ENCODE measurements at places on chromosomes 2 and 18. TPM values are rescaled to one million over a fixed set of nuclear protein-coding genes. Genes with fewer than 3 reads are reported as not detected.
A peak's percentile ranks its signal among the peaks of the same experiment; 100 is the strongest.

The PAX8 gene
- total RNA-seq: 0.44 TPM

- DNase-seq: no peak
Measured at GRCh38 chr2:10934979-10935350, 23.2 kb downstream of the KCNF1 start.

- DNase-seq: no peak
Measured at GRCh38 chr2:18585526-18585925, 3.8 kb downstream of the NT5C1B start.

DNA sequence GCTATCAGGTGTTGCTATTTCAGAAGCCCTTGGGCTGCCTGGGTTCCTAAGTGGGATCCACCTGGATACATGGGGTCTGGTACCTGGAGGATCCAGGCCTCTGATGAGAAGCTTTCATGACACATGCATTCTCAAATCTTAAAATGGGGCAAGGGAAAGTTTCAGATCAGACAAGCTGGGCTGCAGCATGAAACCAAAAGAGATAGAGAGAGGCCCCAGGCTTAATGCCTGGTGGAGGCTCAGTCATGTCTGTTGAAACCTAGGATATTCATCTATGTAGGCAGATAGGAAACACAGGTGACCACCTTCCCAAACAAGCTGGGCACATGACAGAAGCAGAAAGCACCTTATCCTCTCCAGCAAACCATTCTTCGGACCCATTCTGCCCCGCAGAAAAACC is 18.8 kb upstream of the PLB1 start:
- DNase-seq: no peak

DNA sequence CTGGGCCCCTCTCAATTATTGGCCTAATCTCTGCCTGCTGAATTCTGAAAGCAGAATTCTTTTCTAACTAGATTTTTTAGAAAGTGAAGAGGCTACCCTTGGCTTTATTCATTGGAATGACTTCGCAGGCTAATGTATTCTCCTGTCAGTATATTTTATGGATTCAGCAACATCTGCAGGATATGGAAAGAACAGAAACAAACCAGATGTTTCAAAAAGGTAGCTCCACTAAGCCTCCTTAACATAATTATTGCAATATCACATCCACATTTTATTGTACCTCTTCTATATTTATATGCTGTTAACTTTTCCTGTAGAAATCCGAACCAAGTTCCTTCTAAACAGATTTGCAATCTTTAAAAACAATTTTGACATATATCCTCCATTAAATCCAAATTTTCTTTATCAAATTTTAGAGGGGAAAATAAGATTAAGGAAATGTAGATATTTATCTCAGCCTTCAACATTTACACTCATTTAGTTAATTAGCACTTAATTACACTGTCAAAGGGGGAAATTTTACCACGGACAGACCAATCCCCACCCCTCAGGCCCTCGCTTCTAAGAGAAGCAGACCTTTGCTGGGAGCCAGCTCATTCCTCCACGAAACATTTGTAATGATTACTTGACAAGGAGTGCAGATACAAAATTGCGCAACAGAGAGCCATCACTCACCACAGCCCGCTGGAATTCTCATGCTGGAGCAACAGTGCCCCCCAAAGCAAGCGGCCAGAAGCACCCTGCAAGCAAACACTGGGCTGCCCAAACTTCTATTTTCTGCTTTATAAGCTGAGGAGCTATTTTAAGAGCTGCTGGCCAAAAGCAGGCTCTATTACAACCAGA is 253.4 kb downstream of the ETAA1 start:
- DNase-seq: peak; percentile 96

DNA sequence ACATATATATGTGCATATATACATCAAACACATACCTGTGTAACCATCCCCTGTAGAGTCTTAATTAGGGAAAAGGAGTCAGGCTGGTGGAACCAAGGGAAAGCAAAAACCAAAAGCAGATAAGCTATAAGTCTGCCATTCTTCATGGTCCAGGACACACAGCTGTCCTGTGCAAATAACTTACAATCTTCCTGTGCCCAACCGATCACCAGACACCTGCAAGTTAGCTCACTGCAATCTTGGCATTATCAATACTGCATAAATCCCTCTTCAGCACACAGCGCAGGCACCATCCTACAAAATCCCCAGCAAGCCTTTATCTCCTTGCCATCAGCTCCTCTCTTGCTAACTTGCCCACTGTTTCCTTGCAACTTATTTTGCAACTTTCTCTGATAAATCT is 60.8 kb upstream of the DYNAP start:
- no peak for DNase-seq

The SIX3 gene
- total RNA-seq: not detected

The PROM2 gene
- 0.66 TPM for total RNA-seq

GRCh38 chr18:49527631-49528327 is 34.1 kb upstream of the LIPG start:
- no peak for DNase-seq

The SKOR2 gene
- total RNA-seq: not detected

The IL37 gene
- total RNA-seq: not detected

The KATNAL2 gene
- 5.0 TPM for total RNA-seq

The STK25 gene
- 207 TPM for total RNA-seq

GRCh38 chr2:197777823-197778407 is 7.2 kb downstream of the BOLL start:
- DNase-seq: peak; percentile 50

DNA sequence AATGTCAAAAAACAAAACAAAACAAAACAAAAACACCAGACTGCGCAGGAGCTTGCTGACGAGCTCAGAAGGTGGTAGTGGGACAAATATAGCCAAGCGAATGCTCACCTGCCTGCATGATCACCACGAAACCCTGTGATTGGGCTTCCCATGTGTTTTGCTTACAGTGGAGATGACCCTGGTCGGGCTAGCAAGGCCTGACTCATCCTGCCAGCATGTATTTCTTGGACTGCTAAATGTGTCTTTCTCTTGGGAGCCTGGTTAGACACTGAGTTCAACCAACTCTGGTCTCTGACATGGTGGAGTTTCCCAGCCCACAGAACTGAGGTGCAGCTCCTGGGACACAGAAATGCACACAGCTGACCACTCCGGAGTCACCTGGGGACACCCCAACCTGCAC is 30.7 kb upstream of the DUSP2 start:
- DNase-seq: no peak

The ZNF638 gene
- 150 TPM for total RNA-seq

The IL1R1 gene
- 7.5 TPM for total RNA-seq

The VWC2L gene
- not detected for total RNA-seq

The KIAA1328 gene
- 11.4 TPM for total RNA-seq

GRCh38 chr18:25326361-25326952 is 25.5 kb downstream of the ZNF521 start:
- DNase-seq: peak; percentile 63

- DNase-seq: no peak
Measured at GRCh38 chr2:241743620-241744019, 9.2 kb downstream of the D2HGDH start.

GRCh38 chr18:27008575-27008974 is 143.1 kb upstream of the AQP4 start:
- DNase-seq: no peak

- DNase-seq: no peak
Measured at GRCh38 chr18:49842656-49843055, 29.3 kb upstream of the ACAA2 start.

The SLC11A1 gene
- total RNA-seq: 0.49 TPM

The ZAP70 gene
- 3.2 TPM for total RNA-seq

The PDK1 gene
- 25.4 TPM for total RNA-seq

DNA sequence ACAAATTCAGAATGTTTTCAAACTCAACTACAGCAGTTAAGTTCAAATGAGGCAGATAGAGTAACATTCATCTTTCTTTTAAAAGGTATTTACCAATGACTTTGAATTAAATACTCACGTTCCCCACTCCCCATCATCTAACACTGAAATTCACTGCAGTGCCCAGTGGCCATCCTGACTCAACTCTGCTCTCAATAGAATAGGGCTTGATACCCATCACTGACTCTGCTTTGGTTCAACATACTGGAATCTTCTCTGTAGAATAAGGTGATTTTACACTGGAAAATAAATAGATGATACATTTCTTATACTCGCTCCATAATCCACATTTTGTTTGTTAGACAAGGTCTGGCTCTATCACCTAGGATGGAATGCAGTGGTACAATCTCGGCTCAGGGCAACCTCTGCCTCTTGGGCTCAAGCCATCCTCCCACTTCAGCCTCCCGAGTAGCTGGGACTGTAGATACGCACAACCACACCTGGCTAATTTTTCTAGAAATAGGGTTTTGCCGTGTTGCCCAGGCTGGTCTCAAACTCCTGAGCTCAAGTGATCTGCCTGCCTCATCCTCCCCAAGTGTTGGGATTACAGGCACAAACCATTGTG is 66.4 kb downstream of the PRPF40A start:
- no peak for DNase-seq

GRCh38 chr2:55052129-55053061 is 2.1 kb upstream of the RTN4 start:
- DNase-seq: no peak

DNA sequence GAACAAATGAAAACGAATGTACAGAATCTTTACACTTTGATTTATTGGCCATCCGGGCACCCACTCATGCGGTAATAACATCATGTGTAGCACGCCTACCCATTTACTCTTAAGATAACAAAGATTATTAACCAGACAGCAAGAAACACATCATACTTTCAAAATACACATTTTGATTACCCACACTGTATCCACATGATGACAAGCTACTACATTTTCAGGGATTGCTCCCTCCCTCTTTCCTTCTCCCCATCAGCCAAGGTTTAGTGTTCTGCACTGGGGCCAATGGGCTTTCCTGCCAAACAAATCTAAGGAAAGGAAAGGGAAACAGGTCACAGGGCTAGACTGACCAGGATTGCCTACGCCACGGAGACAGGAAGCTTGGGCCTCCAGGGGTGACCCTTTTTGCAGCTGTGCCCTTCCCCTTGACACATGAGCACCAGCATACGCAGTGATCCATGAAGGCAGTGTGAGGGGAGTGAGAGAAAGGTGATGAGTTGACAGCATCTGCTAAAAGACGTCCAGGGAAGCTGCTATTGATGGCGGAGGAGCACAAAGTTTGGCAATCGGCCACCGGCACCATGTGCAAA is 76.5 kb downstream of the ZNF521 start:
- peak; percentile 83 for DNase-seq

- no peak for DNase-seq
Measured at GRCh38 chr18:3401669-3402620, 48.0 kb upstream of the TGIF1 start.

- DNase-seq: no peak
Measured at GRCh38 chr2:20523073-20523798, 76.4 kb downstream of the RHOB start.

DNA sequence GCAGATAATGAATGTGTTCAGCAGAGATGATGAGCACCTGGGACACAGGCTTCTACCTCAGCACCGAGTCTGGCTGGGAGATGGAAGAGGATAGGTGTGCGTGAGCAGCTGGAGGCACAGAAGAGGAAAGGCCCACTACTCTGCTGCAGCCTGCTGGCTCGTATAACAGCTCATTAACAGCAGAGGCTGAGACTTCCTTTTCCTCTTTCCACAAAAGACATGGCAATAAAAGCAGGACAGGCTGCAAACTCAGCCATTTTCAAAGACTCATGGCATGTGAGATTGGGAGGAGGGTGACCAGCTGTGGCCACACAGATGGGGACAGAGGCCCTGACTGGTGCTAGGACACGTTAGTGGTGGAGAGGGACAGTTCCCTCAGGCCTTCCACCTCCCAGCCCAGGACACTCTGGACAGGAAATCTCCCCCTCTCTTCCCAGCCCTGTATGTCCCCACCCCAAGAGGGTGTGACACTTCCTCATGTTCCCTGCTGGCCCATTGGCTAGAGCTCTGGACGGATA is 60.3 kb downstream of the CACNB4 start:
- DNase-seq: peak; percentile 72

GRCh38 chr18:80154293-80154692 is 45.2 kb downstream of the ADNP2 start:
- no peak for DNase-seq

- DNase-seq: no peak
Measured at GRCh38 chr2:113996671-113997594, 107.0 kb downstream of the ACTR3 start.

The BCL11A gene
- total RNA-seq: 1.1 TPM

DNA sequence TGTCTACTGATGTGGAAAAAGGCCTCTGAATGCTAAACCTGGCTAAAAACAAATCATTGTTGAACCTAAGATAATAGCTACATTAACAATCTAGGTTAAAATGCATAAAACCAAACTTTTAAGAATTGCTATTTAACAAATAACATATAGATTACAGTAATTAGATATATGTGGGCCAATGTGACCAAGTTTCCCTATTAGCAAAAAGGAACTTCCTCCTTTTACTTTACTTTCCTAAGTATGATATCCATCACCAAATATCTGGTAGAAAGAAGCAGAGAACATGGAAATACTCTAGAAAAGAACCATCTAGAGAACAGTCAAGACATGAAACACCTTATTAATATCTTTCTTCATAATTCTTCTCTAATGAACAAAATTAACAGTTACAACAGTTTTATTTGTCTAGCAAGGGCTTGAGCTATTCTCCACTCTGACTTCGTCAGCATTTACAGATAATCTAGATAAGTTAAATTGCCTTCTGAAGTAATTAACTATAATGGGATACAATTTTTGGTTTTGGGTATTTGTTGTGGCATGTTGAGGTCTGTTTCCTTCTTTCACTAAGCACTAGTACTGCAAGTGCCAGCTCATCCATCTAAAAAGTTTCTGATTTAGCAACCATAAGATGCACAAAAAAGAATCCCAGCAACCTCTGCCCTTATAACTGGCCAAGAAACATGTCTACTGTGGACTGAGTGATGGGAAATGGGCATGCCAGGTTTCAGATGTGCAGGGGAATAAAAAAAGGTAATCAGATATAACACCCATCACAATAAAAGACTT is 53.3 kb downstream of the MEMO1 start:
- DNase-seq: no peak

GRCh38 chr2:225534697-225535096 is 135.2 kb downstream of the NYAP2 start:
- DNase-seq: peak; percentile 4

- DNase-seq: no peak
Measured at GRCh38 chr2:58089081-58089480, 42.5 kb downstream of the VRK2 start.

The C2orf66 gene
- total RNA-seq: 0.04 TPM

DNA sequence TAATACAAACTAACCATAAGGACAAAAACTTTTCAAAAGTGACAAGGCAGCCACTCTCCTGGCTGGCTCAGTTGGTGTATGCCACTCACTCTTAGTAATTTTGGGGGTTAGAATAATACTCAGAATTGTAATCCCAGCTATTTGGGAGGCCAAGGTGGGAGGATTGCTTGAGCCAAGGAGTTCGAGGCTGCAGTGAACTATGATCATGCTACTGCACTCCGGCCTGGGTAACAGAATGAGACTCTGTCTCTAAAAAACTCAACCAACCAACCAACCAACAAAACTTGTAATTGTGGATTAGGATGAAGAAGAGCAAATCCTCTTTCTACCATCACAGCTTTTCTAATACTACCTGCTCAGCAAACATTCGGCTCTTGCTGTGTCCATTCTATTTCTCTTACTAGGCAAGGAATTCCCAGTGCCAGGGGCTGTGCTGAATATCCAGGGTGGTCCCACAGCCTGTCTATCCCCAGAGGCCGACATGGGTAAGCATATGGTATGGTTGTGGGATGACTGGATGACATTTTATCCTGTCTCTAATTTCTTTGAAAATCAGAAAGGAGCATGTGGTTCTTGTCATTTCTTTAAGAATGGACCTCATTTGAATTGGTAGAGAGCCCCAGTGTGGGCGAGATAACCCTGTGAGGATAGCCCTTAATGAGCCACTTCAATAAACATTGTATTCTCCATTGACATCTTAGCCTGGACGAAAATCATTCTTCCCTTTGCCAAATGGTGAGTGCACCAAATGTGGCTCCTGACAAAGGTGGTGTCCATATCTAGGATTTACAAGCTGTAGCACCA is 220.1 kb downstream of the MYCN start:
- DNase-seq: no peak

All from muscle of leg (tissue), 16 donors.